ENCODE measurements at places on chromosomes 3 and 15.

DNA sequence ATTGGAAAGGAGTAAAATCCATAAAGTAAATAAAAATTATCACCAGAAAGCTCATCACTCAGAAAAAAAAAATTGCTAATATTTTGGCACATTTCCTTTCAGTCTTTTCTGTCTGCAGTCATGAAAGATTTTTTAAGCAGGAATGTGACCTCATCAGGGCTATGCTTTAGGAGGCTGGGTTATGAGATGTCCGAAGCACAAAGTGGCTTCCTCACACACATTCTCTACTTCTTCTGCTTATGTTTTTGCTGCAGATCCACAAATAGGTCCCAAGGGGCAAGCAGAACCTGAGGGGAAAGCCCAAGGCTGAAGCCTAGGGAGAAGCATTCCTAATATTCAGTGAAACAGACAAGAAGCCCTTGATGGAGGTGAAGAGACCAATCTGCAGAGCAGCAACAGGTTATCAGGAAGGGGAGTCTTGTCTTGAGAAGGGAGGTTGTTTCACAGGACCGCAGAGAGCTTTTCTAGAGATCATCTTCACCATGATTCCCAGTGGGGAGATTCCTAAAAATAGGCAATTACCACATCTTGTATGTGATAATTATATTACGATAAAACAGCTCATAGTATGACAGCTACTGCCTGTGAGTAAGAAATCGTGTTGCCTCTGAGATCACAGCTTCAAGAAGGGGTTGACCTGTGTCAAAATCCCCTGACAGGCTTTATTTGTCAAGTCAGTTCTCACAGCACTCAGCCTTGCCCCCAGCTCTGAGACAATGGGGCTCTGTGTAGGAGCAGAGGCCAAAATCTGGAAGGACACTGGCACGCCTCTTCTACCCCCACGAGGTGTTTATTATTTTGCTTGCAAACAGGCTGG lies 60.5 kb downstream of the IGF2BP2 start:
- peak; percentile 44 for DNase-seq

GRCh38 chr3:166304584-166304983 lies 467.4 kb upstream of the BCHE start:
- DNase-seq = no peak

GRCh38 chr3:133283958-133284807 lies 115.7 kb upstream of the BFSP2 start:
- DNase-seq = no peak

DNA sequence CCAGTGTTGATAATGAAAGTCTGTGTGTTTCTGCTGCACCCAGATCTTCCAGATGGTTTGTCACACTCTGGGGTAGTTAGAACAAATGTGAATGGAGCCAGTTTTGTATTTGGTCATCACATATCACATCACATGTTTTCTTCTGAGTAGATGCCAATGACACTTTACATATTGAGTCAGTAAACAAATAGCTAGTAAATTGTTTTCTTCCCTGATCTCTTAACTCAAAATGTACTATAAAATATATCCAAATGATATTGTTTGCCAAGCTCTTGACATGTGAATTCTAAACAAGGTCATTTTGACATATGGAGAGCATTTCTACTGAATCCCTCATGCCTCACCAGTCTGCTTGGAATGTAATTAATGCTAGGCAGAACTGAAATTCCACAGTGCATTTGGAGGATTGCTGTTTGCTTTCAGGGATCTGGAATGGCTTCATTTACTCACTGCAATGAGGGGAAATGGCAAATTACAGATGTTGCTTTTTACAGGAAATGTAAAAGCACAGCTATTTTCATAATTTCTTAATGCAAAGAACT lies 45.0 kb downstream of the PDHB start:
- DNase-seq = peak; percentile 90

GRCh38 chr3:192917028-192917403 lies 640 bp downstream of the MB21D2 start:
- no peak for DNase-seq

DNA sequence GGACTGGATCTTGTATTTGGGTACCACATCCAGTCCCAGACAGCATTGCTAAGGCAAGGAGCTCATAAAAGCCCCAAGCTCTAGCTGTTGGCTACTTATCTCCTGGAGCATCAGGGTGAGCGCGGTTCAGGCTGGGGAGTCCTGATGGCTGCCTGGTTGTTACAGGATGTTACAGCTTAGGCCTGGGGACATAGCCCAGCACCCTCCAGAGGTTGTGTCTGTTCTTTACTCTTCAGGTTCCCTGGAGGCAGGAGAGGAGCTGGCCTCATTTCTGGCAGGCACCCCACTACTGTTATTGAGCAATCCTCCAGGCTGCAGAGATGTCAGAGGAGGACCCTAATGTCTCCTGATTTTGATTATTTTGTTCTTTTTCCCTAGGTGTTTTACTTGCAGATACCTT lies 26.6 kb downstream of the APBA2 start:
- DNase-seq = no peak

DNA sequence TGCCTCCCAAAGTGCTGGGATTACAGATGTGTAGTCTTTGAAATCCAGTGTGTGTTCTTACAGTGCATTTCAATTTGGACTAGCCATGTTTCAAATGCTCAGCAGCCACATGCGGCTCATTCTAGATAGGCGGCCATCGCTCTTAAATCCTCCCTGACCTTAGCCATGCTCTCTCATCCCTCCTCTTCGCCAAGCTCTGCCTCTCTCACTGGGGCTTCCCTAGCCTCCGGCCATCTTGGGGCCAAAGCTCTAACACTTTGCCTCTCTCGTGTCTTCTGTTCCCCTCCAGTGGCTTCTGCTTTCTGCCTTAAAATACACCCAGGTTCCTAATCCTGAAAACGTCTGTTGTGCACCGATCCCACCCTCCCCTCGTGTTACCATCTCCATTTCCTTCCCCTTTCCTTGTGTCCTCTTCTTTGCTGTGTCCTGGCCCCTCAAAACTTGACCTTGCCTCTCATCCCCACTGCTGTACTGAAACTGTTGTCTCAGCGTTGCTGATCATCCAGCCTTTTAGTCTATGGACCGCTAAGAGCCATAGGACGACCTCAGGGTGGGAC lies 1.4 kb upstream of the GHRL start:
- no peak for DNase-seq

- DNase-seq = no peak
Measured at GRCh38 chr15:34214135-34214534, 4.2 kb upstream of the KATNBL1 start.

DNA sequence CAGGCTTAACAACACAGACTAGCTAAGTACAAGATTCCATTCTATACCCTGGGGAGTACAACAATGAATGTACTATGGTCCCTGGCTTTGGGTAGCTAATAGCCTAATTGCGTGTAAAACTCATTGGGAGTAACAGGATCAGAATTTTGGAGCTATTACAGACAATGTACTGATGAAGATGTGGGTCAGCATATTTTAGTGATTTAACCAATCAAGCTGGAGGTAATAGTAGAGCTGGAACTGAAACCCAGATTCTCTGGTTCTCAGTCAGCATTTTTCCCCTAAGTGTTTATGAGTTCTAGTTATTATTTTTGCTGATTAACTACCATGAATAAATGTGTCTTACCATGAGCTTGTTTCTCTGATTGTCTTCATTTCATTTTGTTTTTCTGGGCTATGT lies 578.7 kb downstream of the NLGN1 start:
- no peak for DNase-seq

DNA sequence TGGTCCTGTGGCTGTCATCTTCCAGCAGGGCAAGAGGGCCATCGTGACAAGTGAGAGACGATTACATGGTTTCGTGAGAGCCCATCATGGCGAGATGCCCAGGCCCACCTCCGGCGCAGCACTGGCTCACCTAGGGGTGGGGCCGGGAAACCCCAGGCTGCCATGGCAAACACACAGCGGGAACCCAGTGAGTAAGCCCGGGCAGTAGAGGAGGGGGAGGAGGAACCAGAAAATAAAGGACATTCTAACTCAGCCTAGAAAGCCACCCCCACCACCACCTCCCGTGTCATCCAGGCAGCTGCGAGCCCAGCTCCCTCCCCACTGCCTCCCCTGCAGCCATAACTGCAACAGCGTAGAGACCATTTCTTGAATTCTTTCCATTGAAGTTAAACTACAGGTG lies 52.3 kb downstream of the PCSK6 start:
- no peak for DNase-seq

DNA sequence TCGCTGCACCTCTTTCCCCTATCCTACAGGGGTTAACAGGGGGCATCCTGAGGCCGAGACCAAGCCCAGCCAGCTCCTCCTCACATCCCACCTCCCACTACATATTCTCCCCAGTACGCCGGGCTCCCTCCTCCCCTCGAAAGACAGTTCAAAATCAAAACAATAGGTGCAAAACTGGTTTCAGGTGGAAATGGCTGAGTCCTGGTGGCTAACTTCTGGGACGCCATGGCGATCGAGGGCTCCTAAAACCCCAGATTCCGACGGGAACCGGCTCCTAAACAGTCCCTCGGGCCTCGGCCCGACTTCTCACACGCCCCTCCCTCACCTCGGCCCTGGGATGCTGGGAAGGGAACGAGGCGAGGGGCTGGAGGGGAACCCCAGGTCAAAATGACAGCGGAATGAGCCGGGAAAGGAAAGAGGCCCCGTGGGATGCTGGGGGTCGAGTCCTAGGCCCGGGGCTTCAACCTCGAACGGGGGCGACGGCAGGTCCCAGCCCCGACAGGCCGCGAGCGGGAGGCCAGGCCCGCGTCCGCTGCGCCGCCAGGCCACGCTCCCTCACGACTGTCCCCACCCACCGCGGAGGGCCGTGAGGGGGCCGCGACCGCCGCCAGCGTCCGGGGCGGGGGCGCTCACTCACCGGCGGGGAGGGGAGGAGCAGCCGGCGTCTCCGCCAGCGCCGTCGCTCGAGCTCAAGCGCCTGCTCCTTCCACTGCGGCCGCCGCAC lies 492 bp downstream of the TMCC1 start:
- peak; percentile 44 for DNase-seq

- no peak for DNase-seq
Measured at GRCh38 chr3:147736226-147736625, 327.1 kb downstream of the ZIC1 start.

DNA sequence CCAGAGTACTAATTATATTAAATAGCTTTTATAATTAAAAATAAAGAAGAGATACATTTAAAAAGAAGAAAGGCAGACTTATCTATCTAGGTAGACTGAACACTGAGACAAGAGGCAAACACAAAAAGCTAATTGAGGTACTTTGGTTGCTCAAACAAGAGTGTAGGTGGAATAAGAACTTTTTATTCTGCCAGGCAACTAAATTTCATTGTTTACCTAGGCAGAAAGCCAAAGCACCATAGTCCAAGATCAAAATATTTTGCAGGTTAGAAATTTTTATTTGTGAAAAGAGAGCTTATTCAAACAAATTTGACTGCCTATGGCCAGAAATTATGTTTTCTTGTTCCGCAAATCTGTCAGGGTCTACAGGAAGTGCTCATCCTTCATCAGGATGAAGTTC lies 499.6 kb upstream of the GBE1 start:
- DNase-seq = no peak

- no peak for DNase-seq
Measured at GRCh38 chr3:17473761-17474160, 268.7 kb downstream of the TBC1D5 start.

DNA sequence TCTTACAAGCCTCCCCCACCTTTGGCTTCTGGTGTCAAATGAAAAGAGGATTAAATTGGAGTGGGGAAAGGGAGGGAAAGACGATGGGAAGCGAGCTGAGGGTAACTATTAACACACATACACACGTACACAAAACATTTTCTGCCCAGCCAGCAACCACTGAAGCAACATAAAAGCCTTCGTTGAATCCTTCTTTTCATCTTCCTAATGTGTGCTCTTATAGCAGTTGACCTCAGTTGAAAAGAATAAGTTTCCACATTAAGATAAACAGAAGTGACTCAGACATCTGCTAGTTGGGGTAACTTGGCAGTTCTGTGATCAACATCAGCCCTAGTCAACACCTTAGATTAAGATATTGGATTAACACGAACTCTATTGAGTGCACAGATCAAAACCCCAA lies 558.5 kb downstream of the MECOM start:
- DNase-seq = peak; percentile 51

DNA sequence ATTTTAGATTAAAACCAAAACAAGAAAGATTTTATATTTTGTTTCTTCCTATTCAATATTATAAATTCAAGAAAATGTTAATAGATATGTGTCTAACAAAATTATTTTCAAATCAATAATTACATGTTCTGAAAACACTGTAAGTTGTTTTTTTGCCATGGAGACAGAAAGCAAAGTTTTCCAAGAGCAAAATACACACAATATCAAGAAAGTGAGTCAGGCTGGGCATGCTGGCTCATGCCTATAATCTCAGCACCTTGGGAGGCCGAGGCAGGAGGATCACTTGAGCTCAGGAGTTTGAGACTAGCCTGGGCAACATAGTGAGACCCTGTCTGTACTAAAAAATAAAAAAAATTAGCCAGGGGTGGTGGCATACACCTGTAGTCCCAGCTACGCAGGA lies 71.7 kb downstream of the TTC23 start:
- no peak for DNase-seq

- no peak for DNase-seq
Measured at GRCh38 chr3:20478436-20478835, 292.4 kb upstream of the SGO1 start.

GRCh38 chr3:50212971-50213370 lies 7.9 kb downstream of the SLC38A3 start:
- no peak for DNase-seq

DNA sequence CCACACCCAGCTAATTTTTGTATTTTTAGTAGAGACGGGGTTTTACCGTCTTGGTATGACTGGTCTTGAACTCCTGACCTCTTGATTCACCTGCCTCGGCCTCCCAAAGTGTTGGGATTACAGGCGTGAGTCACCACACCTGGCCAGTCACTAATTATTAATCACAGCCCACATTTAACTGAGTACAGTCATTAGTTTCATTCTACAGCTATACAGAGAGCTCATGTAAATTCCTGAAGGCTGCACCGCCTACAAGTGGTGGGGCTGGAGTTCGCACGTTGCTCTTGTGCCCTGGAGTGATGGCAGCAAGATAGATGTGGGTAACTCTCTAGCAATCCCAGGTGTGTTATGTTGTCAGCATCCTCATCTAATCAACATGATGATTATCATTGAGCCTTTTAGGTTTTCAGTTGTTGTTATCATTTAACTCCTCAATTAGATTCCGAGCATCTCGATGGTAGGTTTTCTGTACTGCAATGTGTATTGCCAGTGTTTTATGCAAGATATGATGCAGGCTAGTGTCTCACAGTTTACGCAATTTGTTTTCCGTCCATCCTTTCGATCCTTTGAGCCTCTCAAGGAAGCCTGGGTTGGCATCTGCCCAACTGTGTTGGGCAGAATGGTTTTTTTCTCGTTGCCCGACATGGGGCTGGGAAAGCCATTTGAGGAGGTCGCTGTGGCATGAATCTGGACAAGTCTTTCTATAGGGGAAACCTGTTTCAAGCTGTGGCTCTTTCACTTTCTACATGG lies 216.3 kb downstream of the LPP start:
- no peak for DNase-seq

GRCh38 chr3:56725175-56725574 lies 42.1 kb upstream of the TASOR start:
- no peak for DNase-seq

DNA sequence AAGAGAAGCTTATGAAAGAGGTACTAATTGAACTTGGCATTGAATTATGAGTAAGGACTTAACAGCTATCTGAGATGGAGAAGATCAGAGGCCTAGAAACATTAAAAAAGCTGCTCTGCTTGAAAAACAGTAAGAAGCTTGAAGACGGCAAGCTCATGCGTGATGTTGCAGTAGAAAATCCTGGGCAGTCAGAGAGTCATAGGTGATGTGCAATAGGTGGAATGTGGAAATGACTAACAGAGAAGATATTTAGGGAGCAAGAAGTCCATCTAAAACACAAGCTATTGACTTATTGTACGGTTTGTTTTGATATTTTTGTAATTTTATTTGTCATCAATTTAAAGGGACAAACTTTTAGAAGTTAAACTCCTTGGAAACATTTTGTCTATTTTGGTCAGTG lies 1101.4 kb downstream of the ROBO2 start:
- DNase-seq = peak; percentile 26

- DNase-seq = peak; percentile 26
Measured at GRCh38 chr3:65425880-65426279, 612.8 kb downstream of the MAGI1 start.

Measured in fibroblast of upper back skin (primary cell).